ENCODE measurements at places on chromosomes 13 and 19.

DNA sequence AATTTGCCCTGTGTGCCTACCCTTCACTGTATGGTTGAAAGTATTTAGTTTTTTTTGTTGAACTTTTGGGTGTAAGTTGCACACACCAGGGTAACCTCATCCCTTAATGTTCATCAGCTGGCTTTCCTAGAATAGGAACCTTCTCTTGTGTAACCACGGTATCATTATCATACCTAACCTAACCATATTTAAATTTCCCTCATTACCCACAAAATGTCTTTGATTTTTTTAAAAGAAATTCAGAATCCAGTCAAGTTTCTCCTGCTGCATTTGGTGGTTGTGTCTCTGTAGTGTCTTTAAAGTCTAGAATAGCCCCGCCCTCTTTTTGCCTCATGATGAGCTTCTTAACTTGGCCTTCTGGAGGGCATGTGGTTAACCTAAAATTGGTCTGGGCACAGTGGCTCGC lies 80.3 kb downstream of the RYR1 start:
- DNase-seq: no peak

DNA sequence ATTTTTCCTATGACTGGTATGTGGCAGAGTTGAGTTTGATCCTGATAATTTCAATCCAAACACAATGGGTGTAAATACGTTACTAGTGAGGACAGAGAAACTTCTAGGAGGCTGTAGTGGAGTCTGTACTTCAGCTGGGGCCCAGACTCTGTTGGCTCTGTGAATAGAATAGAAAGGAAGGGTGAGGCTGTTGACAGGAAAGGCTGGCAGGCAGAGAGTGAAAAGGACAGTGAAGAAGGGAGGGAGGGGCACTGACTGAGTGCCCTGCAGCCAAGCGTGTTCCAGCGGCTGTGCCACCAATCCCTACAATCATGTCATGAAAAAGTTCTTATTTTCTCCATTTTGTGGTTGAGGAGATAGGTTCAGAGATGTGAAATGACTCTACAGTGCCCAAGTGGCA lies 80.5 kb downstream of the MBNL2 start:
- no peak for DNase-seq

- DNase-seq: no peak
Observed at GRCh38 chr13:29711776-29712175, 116.3 kb upstream of the SLC7A1 start.

GRCh38 chr13:20219577-20219976 lies 12.5 kb downstream of the GJB6 start:
- DNase-seq: no peak

DNA sequence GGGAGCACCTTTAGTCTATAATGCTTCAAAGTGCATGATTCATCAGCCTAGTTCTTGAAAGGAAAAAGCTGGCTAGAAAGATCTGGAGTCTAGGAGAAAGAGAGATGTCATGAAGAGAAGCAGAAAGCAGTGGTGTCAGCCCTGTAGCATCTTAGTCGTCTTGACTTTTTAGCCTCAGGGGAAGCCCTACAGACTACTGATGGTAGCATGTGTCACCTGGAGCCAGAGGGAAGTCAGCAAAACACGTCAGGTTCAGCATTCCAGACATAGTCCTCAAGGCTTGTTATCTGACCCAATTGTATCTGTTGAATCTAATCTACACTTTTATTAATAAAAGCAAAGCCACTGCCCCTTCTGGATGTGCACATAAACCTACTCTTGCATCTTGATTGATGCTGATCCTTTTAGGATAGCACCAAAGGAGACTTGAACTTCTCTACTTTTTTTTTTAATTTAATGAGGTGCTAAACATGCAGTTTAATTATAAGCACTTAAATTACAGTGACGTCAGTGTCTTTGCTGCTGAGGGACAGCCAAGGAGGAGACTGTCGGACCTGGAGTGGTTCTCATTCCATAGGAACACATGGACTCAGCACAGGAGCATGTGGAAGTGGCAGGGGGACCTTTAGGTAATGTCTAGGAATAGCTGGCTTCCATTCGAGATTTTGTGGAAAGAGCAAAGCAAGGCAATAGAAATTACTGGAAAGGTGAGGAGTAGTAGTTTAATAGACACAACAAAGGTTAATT lies 525.5 kb upstream of the SGCG start:
- no peak for DNase-seq

DNA sequence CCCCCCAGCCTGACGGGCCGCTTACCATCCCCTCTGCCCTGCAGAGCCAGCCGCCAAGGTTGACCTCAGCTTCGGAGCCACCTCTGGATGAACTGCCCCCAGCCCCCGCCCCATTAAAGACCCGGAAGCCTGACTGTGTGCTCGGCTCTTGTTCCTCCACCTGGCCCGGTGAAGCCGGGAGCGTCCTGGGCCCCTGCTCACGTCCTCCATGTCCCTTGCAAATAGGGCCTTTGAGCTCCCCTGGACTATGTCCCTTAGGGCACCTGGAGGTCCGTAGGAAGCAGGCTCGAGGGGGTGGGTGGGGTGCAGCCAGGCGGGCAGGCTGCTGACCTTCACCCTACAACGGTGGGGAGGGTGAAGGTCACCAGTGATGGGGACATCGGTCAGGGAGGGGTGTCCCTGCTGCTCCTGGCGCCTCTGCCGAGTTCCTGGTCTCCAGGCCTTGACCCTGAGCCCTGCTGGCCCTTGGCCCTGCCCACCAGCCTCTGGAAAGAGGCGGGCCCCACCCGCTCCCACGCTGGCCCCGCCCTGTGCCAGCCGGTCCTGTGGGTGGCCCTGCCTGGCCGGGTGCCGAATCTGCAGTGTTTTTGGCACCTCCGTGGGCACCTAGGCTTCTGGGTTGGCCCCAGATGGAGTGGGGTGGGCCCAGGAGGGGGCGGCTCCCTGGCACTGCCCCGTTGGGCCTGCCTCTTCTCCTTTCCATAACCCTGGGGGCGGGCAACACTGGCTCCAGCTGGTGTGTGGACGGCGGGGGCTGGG lies 3.3 kb downstream of the ATP5F1D start:
- DNase-seq: no peak

DNA sequence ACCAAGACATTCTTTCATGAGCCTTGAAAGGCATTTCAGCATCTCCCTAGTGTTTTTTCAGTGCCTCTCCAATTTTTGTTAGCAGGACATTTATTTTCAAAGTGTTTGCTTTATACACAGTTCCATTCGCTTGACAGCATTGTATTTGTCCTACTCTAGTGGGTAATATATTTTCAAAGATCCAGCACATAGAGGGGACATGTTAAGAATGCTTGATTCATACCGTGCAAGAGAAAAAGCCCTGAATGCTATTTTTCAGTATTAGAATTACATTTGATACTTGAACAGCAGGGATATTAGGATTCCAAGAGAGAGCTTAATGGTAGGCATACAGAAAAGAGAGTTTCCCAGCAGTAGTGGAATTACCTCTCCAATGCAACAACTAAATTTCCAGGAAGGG lies 21.3 kb downstream of the ERICH6B start:
- DNase-seq: no peak

- no peak for DNase-seq
Observed at GRCh38 chr13:50588491-50589130, 254.9 kb downstream of the DLEU7 start.

DNA sequence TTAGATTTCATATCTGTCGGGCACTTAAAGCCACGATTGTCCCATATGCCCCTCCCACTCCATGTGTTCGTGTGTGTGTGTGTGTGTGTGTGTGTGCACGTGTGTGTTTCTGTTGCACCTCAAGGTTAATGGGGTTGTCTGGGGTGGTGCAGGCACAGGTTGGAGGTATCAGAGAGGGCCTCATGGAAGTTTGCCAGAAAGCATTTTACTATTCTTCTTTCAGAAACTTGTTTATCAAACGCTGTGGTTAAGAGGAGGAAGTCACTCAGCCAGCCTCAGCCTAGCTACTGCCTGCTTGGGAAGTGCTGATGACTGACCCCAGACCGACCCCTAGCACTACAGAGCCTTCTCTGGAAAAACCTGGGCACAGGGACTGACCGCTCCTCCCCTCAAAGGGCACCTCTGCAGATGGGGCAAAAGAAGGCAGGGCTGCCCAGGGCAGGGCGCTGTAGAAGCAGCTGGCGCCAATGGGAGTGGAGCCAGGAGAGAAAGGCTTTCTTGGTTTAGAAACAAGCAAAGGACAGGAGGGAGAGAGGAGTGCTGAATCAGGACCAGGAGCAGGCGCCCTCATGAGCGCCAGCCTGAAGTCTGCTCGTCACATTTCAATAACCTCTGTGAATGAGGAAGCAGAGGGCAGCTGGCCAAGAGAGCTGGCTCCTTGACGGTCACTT lies 3.9 kb downstream of the SIAH3 start:
- DNase-seq: no peak

GRCh38 chr13:113061271-113061625 lies 44.3 kb upstream of the F7 start:
- no peak for DNase-seq

GRCh38 chr19:21758296-21758695 lies 9.1 kb downstream of the ZNF100 start:
- no peak for DNase-seq

GRCh38 chr13:102192858-102193257 lies 209.0 kb downstream of the FGF14 start:
- no peak for DNase-seq

DNA sequence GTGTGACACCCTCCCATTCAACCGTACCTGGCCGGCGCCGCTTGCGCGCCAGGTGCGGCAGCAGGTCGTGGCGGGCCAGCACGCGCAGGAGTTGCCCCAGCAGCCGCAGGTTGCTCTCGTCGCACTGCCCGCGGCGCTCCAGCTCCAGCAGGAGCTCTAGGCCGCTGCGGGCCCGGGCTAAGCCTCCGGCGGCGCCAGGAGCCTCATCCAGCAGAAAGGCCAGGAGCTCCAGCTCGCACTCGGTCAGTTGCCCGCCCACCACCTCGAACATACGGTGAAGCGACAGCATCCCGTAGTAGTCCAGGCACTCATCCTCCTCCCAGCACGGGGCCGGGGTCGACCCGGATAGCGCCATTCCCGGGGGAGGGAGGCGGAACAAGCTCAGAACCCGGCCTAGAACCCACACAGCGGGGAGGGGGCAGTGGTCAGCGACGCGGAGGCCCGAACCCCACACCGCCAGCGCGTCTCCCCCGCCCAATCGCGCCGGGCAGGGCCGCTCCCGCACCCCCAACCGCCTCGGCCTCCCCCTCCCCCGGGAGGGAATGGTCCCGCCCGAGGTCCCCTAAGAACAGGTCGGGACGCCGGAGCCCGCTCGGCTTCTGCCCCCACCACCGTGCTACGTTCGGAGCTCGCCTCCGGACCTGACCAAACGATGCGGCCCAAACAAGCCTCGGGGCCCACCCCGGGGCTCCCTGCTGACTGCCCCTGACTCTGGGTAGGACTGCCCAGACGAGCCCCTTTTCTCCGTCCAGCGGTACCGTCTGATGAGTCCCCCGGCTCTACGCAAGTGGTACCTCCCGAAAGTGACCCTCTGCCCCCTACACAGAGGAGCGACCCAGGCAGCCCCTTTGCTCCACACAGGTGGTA lies 591 bp downstream of the DEDD2 start:
- DNase-seq: peak; percentile 63

DNA sequence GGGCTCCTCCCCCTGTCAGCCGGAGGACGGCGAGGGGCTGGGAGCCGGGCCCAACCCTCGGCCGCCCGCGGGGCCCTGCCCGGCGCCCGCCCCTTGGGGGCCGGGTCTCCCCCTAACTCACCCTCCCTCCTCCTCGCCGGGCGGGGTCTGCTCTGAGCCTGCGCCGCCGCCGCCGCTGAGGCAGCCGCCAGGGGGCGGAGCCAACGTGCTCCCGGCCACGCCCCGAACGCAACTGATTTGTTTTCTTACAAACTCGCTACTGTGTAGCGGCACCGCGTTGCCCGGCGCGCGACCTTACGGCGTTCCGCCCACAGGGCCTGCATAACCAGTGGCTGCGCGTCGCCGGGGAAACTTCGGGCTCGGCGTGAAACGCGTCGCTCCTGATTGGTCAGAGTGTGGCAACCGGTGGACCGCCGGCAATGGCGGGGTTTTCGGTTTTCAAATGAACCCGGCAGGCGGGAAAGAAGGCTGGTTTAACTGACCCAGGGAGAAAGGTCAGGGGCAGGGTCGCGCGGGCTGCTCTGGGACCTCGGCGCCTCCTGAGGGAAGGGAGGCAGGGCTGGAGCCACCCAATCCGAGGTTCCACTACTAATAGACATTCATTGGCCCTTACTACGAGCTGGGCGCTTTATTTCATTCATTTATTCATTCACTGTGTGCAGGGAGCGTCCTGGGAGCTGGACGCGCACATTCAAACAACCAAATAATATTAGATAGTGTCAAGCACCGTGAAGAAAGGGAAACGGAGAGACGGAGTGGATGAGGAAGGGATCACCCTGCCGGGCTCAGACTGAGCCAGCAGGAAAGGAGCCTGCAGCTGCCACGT lies at the start of gene CDKN2D:
CDKN2D (minus strand) TSS at position 154 of the 826 bp plus-strand sequence. CDS start 326 bp downstream, outside the sequence.
- DNase-seq: peak; percentile 98

DNA sequence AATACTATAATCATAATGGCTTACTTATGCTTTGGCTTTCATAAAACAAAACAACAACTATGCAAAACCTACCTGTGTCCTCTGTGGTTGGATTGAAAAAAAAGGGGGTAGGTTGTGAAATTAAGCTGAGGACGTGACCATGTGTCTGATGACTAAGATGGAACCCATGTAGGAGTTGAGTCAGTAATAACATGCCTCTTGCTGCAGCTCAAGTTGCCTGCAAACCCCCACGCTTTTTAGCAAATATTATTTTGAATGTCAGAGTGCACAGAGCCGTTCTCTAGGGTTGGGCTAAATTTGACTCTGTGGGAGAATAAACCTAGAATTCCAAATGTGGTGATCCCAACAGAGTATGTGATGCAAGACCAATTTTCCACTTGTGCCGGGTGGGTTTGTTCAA lies 209.3 kb downstream of the KCNRG start:
- DNase-seq: no peak

- no peak for DNase-seq
Observed at GRCh38 chr19:2457394-2458037, 757 bp upstream of the LMNB2 start.

GRCh38 chr13:48302871-48303358 lies 636 bp upstream of the RB1 start:
- DNase-seq: peak; percentile 45

DNA sequence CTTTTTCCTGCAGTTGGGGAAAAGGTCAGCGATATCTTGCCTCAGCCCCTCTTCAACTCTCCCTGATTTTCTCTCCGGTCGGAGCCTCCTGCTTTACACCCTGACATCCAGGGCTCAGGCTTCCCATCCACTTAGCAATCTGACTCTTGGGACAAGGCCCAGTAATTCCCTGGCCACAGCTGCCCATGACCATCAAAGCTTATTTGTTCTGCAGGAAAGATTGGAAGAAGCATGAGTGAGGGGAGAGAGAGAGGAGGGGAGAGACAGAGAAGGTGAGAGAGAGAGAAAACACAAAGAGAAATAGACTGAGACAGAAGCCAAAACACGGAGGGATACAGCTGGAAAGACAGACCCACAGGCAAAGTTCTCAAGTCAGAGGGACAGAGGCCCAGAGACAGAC lies 13.7 kb downstream of the SYT3 start:
- DNase-seq: no peak

- DNase-seq: no peak
Observed at GRCh38 chr19:10096615-10096963, 5.9 kb downstream of the ANGPTL6 start.

Measured in NCI-H2081 (cell line).